Left lung (tissue), 14 donors: ENCODE measurements at places on chromosomes 2 and 18. TPM values are rescaled to one million over a fixed set of nuclear protein-coding genes. Genes with fewer than 3 reads are reported as not detected.

- DNase-seq = no peak
Observed at GRCh38 chr2:5412001-5412400, 280.2 kb upstream of the SOX11 start.

- no peak for DNase-seq
Observed at GRCh38 chr2:49490710-49491109, 336.4 kb upstream of the FSHR start.

DNA sequence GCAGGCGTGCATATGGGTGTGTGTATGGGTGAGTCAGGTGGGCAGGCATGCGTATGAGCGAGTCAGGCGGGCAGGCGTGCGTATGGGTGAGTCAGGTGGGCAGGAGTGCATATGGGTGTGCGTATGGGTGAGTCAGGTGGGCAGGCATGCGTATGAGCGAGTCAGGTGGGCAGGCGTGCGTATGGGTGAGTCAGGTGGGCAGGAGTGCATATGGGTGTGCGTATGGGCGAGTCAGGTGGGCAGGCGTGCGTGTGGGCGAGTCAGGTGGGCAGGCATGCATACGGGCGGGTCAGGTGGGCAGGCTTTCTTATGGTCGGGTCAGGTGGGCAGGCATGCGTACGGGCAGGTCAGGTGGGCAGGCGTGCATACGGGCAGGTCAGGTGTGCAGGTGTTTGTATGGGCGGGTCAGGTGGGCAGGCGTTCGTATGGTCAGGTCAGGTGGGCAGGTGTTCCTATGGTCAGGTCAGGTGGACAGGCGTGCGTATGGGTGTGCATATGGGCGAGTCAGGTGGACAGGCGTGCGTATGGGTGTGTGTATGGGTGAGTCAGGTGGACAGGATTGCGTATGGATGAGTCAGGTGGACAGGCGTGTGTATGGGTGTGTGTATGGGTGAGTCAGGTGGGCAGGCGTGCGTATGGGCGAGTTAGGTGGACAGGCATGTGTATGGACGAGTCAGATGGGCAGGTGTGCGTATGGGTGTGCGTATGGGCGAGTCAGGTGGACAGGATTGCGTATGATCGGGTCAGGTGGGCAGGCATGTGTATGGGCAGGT is 28.7 kb upstream of the KLF11 start:
- no peak for DNase-seq

- no peak for DNase-seq
Observed at GRCh38 chr2:182818501-182818900, 47.9 kb downstream of the FRZB start.

DNA sequence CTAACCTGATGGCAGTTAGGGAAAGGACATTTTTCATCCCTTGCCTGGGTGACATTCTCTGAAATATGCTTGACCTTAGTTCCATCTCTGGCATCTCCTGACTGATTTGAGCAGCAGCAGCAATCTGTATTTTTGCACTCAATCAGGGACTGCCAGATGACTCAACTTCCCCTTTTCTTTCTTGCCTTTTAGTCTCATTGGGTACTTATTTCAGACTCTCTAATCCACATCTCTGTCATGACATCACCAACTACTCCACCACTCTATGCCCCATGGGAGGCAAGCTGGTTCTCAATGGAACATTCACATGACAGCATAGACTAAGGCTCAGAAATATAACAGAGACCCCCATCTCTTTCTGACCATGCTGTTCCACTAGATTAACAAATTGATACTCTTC is 254.2 kb downstream of the RIT2 start:
- DNase-seq = no peak

- DNase-seq = no peak
Observed at GRCh38 chr2:10765461-10765860, 44.0 kb downstream of the ATP6V1C2 start.

DNA sequence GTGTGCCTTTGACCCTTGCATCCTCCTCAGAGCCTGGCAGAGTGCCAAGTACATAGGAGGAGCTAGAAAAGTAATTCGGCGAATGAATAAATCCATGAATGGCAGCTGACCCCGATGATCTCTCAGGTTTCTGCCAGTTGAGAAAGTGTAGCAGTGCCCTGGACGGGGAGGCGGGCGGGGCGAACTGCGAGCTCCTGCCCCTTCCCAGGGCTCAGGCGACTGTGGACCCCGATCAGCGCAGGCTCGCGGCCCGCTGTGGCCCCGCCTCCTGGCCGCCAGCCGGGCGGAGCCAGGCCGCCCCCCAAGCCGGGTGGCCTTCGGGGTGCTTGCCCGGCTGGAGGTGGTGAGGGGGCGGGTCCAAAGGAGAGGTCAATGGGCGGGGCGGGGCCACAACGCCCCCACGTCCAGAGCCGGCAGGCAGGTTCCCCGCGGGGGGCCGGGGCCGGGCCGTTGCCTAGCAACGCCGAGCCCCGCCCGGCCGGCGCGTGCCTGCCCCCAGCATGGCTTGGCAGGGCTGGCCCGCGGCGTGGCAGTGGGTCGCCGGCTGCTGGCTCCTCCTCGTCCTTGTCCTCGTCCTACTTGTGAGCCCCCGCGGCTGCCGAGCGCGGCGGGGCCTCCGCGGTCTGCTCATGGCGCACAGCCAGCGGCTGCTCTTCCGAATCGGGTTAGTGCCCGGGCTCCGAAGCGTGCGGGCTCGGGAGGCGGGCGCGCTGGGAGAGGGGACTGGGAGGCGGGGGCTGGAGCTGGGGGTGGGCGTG is 30.6 kb upstream of the TMBIM1 start:
- DNase-seq = peak; percentile 89

DNA sequence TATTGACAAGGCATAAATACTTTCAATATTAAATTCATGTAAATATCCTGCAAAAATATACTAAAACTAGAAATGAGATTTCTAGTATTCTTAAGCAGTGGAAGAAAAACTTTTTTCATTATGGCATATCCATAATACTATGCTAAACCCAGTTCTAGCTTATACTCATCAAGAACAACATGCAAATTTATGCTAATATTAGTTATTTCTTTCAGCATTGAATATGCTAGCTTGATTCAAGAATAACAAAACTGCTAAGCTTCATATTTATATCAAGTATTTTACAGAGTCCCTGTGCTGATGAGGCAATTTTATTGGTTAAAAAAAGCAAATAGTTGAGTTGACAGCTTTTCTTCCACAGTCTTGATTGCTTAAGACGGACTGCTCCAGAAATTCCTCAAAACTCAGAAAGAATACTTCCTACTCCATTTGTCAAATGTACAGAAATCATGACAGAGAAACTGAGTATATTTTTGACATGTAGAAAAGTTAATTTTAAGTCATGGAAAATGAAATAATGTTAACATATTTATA is 105.0 kb downstream of the PIGN start:
- DNase-seq = no peak

- no peak for DNase-seq
Observed at GRCh38 chr2:54601339-54601738, 122.1 kb upstream of the EML6 start.

RRM2 gene
- 40.8 TPM for polyA plus RNA-seq

GRCh38 chr2:6975988-6976387 is 58.8 kb downstream of the RNF144A start:
- no peak for DNase-seq

- DNase-seq = peak; percentile 92
Observed at GRCh38 chr2:7007846-7008741, 90.9 kb downstream of the RNF144A start.

ANKRD30BL gene
- 0.34 TPM for polyA plus RNA-seq

DNA sequence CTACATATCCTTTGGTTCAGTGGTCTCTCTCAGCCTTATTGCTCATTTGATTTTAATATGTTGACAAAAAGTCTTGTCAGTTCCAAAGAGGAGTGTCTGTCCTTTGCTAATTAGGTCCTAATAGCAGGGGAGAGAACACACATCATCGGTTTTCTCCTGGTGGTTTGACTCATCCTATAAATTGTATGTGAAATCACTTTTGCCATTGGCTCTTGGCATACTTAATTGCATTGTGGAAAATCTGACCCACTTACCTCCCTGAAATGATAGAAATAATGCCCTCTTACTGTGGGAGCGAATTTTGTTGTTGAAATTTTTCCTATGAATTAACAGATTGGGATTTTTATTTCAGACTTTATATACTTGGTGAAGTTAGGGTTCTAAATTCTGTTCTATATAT is 58.3 kb downstream of the MTCL1 start:
- no peak for DNase-seq

GRCh38 chr2:86213056-86213455 is 13.8 kb downstream of the MRPL35 start:
- no peak for DNase-seq

FIGN gene
- 4.9 TPM for polyA plus RNA-seq

DNA sequence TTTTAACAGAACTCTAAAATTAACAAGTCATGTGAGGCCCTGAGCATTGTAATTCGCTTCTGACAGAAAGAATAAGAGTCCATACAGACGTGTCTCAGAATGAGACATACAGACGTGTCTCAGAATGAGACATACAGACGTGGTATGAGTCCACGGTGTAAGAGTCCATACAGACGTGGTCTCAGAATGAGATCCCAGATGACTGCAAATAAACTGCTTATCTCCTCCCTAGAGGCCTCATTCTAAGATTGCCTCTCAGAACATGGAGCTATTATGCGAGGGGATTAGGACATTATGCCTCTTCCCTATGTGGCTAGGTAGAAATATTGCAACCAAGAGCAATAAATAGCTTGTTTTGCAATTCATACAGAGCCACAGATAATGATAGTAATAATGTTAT is 63.9 kb downstream of the NEB start:
- DNase-seq = no peak

DNA sequence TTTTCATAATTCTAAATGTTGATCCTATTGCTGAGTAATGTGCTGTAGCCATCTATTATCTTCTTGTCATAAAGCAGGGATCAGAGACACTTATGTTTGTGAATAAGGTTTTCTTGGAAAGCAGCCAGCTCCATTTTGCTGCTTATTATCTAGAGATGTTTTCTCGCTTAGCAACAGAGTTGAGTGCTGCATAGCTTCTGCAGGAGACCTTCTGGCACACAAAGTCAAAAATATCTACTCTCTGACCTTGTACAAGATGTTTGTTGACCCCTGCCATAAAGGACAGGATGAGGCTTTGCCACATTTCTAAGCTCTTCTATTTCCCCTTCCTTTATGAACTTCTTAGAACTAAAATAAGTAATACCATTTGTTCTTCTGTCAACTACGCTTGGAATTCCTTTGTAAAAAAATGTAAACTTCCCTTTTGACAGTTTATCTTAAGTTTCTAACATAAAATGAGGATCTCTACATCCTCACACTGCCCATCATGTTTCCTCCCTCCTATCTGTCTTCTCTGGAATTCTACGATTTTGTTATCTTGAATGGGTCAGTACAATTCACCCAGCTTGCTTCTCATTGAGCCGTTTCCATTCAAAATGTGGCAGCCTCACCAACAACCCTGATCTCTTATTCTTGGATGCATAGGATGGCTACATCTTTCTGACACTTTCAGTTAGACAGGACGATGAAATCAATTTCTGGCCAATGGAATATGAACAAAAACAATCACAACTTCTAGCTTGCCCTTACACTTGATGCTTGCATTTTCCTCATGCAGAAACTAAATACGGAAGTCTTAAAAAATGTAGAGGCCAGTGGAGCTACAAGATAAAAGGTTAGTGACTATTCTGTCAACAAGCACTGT is 1377.0 kb downstream of the SUCLG1 start:
- no peak for DNase-seq

GRCh38 chr2:221553333-221553732 is 18.8 kb downstream of the EPHA4 start:
- DNase-seq = no peak

LAMA1 gene
- polyA plus RNA-seq = 13.5 TPM

SCN7A gene
- polyA plus RNA-seq = 112 TPM

DNA sequence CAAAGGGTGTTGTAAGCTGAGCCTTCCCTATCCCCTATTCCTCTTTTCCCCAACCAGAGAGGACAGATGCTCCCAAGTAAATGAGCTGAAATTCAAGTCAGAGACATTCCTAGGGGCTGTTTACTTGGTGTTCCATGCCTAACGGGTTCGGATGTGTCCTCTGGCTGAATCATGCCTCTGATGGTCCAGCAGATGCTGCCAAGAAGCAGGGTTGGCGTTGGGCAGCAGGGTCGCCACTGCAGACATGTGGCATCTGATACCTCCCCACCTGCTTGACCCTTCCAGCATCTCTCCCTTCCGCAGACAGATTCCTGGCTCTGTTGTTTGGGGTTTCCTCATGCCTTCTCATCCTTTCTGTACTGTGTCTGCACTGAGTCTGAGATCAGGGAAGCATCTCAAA is 108.3 kb downstream of the HNRNPLL start:
- no peak for DNase-seq

TMEM237 gene
- polyA plus RNA-seq = 58.0 TPM

CIB4 gene
- polyA plus RNA-seq = 2.0 TPM

TSN gene
- 86.0 TPM for polyA plus RNA-seq

RIT2 gene
- polyA plus RNA-seq = not detected
